Hair follicle dermal papilla cell (primary cell): ENCODE measurements at places on chromosomes 11 and 22. TPM values are rescaled to one million over a fixed set of nuclear protein-coding genes. Genes with fewer than 3 reads are reported as not detected.

The PACSIN3 gene
- total RNA-seq: 37.0 and 37.8 TPM in 2 replicates

The OR5D18 gene
- not detected in 2 replicates for total RNA-seq

The OMP gene
- 0.85 TPM in 1 of 2 replicates, not detected in the other for total RNA-seq

The CCDC73 gene
- not detected in 2 replicates for total RNA-seq

The SLC25A18 gene
- not detected in 2 replicates for total RNA-seq

The RBFOX2 gene
- 243 and 273 TPM in 2 replicates for total RNA-seq

The HEPHL1 gene
- total RNA-seq: not detected in 2 replicates

The SSRP1 gene
- total RNA-seq: 56.8 and 58.1 TPM in 2 replicates

The SCGB2A2 gene
- total RNA-seq: not detected in 2 replicates

The AMOTL1 gene
- total RNA-seq: 61.4 and 70.9 TPM in 2 replicates

The CHRM1 gene
- total RNA-seq: not detected in 2 replicates
